CD14-positive monocyte (primary cell): ENCODE measurements at places on chromosomes 12 and 14.
A peak's percentile ranks its signal among the peaks of the same experiment; 100 is the strongest.

- DNase-seq = no peak
These were observed 18.0 kb upstream of the MAP3K9 start for GRCh38 chr14:70827347-70827746.

- DNase-seq = no peak
These were observed 263.1 kb upstream of the CRY1 start for GRCh38 chr12:107356266-107356936.

- DNase-seq = no peak
These were observed 46.6 kb downstream of the CNTN1 start for GRCh38 chr12:40738856-40739255.

DNA sequence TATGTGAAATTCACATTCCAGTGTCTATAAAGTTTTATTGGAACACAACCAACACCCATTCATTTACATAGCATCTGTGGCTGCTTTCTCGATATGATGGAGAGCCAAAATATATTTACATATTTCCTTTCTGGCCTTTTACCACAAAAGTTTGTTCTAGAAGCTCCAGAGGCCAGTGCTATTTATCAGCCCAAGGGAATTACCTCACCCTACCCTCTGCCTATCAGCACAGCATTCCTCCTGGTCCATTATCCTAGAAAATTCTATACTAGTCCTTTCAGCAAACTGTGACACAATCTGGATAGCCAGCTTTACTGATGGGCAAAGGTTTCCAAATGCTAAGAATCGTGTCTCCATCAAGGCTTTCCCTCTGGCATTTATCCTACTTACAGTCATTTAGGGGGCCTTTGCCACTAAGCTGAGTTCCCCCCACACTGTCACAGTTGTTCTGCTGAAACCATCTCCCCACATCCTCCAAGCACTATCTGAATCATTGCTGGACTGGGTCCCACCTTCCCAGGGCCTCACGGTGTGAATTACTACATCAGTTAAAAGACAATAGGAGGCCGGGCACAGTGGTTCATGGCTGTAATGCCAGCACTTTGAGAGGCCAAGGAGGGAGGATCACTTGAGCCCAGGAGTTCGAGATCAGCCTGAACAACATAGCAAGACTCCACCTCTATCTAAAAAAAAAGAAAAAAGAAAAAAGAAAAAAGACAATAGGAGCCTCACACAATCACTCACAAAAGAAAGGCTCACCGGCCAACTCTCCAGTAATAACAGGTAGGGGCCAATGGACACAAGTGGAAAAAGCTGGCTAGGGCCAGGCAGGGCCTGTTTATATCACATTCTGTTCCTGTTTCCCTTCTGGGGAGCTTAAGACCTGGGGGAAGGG, 12.1 kb downstream of the SYNE3 start:
- DNase-seq = no peak

DNA sequence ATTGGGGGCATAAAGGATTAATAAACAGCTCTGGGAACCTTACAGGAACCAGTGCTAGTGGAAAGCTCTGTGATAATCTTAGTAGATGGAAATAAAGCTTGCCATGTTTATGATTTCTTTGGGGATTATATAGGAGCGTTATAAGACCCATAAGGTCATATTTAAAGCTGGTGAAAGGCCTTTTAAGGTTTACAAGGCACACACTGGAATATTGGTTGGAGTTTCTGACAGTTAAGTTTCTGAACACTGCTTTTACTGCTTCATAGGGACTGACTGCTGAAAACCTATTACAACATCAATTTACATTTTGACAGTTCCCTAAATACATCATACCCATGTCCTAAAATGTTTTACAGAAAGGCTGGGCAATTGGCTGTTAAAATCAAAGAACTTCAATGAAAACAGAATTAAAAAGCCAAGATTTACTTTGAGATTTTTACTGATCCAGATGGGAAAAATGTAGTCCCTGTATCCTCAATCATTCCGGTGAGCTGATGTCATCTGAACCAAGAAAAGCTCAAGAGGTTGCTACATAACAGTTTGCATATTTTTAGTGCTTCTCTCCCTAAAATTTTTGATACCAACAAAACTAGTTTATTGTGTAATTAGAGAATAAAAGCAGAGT, 153.7 kb upstream of the IGF1 start:
- DNase-seq = no peak

GRCh38 chr12:51240971-51241370, 2.3 kb downstream of the DAZAP2 start:
- DNase-seq = no peak

- no peak for DNase-seq
These were observed 21.5 kb downstream of the P2RX2 start for GRCh38 chr12:132639956-132640520.

DNA sequence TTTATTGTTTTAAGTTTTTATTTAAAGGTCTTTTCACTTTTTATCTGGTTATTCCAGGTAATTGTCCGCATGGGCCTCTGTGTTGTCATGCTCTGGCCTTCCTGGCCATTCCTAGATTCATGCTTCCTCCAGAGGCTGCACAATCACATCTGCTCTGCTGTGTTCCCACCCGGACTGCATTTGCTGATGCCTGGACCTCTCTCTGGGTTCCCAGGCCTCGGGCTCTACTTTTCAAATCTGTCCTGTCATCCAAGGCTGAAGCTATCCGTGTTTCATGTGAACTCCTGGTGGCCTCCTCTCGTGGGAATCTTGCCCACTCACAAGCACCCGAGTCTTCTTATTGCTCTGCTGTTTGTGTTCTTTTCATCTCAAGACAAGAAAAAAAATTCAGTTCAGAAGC, 16.1 kb upstream of the VDR start:
- no peak for DNase-seq

DNA sequence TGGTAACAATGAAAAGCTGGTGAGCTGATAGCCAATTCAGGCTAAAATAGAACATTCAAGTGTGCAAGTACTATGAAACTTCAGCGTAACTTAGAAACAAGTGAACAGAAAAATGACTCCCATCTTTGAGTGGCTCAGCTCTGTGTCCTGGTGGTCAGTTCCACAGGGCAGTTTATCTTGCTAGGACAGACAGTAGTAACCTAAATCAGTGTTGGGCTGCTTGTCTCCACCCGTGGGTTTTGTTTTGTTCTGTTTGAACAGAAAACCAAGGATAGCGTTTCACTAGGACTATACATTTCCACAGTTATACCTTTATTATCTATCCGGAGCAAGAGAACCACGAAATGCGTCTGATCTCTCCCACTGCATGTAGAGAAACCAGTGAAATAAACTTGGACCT, 467.8 kb downstream of the EGLN3 start:
- DNase-seq = no peak

- no peak for DNase-seq
These were observed 110.7 kb downstream of the NAV3 start for GRCh38 chr12:77941401-77941800.

- DNase-seq = no peak
These were observed 8.7 kb upstream of the ZNF740 start for GRCh38 chr12:53171725-53172329.

- DNase-seq = no peak
These were observed 207.7 kb downstream of the BCAT1 start for GRCh38 chr12:24741216-24741615.

- no peak for DNase-seq
These were observed 93.2 kb downstream of the NAV3 start for GRCh38 chr12:77923882-77924281.

- DNase-seq = no peak
These were observed 98.4 kb upstream of the FZD10 start for GRCh38 chr12:130063866-130064265.

- DNase-seq = no peak
These were observed 64.2 kb downstream of the GNG2 start for GRCh38 chr14:51924600-51924999.

DNA sequence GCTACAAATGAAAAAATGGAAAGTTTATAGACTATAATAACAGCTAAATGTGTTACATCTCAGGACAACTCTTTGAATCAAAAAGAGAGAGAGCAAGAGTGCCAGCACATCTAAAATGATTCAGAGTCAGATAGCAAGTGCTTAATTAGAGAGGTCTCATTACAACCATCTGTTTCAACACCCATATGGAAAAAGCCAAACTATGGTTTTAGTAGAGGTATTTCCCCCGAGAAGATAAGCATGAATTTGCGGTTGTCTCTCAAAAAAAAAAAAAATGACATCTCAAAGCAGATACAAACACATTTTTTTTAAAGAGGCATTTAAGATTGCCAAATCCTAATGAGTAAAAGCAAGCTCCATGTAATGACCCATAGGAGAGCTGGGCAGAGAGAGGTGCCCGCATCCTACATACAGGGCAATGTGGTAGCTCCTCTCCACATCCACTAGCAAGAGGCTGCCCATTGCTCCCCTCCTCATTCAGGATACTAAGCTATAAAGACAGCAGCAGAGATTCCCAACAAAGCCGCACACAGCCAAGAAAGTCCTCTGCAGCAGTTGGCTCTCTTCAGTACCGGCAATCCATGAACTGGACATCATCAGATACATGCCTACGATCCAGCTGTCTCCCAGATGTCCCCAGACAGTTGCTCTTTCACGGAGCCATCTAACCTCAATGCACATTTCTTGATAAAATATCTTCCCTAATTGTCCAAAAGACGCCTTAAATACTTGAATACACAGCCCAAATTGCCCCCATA, 100.4 kb downstream of the EFCAB11 start:
- DNase-seq = no peak

GRCh38 chr14:35158491-35158890, 36.1 kb downstream of the PRORP start:
- DNase-seq = no peak

GRCh38 chr14:25843481-25844470, 754.1 kb downstream of the NOVA1 start:
- DNase-seq = no peak

GRCh38 chr12:69052613-69053408, 119.8 kb upstream of the CPM start:
- no peak for DNase-seq

GRCh38 chr12:19826980-19827550, 387.8 kb downstream of the AEBP2 start:
- no peak for DNase-seq

DNA sequence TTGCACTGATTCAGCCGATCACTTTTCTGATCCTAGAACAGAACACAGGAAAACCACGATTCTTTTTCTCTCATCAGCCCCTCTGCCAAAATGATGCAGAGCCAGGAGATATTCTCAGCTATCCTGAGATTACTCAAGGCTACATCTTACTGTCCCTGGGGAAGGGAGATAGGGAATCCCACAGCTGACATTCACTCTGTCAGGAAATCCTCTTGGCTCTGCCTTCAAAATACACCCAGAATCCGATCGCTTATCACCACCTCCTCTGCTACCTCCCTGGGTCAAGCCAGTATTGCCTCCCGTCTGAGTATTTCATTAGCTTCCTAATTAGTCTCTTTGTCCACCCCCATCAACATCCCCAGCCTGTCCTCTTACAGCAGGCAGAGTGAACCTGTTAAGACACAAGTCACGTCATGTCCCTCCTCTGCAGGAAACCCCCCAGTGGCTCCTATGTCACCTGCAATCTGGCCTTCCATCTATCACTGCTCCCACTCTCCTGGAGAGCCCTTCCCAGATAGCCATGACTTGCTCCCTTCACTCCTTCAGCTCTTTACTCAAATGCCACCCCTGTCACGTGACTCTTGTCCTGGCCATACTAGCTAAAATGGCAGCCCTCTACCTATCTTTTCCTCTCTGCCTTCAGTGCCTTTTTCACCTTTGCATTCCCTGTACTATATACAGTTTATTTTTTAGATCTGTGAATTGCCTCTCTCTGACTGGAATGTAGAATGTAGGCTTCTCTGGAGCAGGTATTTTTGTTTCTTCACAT, 70.3 kb downstream of the GALNT4 start:
- DNase-seq = no peak

DNA sequence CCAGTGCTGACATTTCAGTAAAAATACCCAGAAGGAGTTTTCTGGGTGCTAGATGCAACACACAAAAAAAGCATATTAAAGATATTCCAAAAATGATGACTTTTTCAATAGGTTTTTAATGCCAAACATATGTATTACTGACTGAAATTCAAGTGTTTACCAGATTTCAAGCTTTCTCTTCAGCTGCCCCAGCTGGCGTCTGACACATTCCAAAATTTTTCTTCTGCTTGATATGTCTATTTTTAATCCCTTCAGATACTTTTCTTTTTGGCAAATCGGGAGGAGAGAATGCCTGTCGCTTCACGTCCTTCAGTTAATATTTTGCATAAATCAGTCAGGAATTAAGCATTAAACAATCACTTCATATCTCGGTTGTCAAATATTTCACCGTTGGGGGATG, 7.1 kb upstream of the CCDC60 start:
- no peak for DNase-seq

DNA sequence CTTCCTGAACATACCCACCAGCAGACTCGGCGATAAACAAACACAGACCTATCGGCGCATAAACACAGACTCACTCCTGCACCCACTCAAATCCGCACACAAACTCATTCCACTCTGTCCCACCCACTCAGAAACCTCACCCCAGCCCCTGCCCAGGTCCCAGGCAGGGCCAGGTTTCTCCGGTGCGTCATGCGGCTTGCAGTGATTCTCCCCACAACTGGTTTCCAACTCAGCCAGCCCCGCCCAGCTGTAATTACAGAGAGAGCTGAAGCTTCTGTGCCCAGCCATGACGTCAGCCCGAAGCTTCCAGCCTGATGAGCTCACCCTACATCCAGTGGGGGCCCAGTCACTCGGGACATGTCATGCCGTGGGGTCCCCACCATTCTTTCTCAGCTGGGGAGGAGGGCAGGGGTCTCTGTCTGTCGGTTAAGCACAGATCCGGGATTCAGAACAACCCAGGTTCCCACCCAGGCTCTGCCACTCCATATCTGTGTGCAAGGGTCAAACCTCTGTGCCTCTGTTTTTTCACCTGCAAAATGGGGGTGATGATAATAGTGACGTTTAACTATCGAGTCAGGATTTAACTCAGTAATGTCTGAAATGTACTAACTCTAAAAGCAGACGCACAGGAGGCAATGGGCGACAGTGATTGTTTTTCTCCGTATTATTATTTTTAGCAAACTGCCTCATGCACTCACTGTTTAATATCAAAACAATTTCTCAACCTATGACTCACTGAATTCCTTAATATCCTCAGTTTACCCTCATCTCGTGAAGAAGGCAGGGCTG, 2.3 kb upstream of the HSPB8 start:
- DNase-seq = no peak

- peak; percentile 94 for DNase-seq
These were observed 9.9 kb upstream of the LYZ start for GRCh38 chr12:69338120-69338859.

- DNase-seq = no peak
These were observed 258.9 kb upstream of the LRIG3 start for GRCh38 chr12:59179231-59179630.

DNA sequence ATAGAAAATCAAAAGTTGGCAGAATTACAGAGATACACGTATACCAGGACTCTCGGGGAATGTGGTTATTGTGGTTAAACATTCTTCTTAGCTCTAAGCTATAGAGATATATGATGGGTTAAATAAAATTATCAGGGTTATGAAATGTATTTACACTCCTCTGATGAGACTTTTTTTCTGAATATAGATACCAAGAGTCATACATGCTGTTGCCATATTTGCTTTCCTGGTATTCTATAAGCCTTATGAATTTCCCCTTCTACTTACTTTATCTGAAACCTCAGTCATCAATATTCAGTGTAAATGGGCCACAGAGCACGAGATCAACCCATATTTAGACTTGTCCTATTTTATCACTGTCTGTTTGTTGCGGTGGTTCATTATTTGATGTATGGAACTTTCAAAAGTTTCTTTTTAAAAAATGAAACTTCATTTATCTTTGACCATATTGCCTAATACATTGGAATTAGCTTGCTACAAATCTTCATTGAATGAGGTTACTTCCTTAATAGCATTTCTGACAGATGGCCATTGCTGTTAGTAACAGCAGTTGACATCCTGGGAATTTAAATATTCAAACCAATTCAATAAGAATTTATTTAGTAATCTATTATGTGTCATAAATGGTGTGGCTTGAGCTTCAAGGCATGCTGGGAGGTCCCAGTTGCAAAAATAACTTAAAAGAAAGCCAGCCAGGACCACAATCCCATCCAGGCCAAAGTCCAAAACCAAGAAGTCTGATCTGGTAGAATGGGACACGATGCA, 393.5 kb downstream of the PCNX1 start:
- no peak for DNase-seq
